NCI-H1417 treated with DMSO at 0.1 percent for 48 hours (cell line): ENCODE measurements at places on chromosomes 11 and 22.

GRCh38 chr22:37741312-37741795, 44.5 kb downstream of the TRIOBP start:
- no peak for DNase-seq

DNA sequence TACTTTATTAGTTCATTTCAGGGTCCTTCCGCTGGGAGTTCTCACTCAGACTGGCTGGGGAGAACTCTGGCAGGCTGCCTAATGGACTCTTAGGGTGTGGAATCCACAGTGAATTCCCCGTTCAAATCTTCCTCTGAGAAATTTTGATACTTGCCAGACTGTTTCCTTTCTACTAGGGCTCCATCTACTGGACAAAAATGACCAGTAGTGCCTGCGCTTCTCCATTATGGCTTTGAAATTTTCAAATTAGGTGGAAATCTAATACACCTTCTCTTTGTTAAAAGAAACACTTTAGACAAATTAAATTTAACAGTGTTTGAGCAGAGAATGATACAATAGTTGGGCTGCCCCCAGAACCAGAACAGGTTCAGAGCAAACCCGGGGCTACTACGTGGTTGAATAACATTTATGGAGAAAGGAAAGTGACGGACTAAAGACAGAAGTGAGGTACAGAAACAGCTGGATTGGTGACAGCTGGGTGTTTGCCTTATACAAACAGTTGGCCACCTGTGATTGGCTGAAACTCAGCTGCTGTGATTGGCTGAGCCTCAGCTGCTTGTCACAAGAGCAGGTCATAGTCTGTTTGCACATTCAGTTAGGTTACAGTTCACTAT, 52.9 kb upstream of the FDX1 start:
- peak; percentile 59 for DNase-seq

DNA sequence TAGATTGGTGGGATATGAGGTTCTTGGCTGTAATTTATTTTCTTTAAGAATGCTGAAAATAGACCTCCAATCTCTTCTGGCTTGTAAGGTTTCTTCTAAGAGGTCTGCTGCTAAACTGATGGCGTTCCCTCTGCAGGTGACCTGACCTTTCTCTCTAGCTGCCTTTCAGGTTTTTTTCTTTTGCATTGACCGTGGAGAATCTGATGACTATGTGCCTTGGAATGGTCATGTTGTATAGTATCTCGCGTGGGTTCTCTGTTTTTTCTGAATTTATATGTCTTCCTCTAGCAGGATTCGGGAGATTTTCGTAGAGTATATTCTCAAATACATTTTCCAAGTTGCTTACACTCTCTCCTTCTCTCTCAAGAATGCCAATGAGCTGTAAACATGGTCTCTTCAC, 122.2 kb downstream of the DDX10 start:
- DNase-seq: no peak

DNA sequence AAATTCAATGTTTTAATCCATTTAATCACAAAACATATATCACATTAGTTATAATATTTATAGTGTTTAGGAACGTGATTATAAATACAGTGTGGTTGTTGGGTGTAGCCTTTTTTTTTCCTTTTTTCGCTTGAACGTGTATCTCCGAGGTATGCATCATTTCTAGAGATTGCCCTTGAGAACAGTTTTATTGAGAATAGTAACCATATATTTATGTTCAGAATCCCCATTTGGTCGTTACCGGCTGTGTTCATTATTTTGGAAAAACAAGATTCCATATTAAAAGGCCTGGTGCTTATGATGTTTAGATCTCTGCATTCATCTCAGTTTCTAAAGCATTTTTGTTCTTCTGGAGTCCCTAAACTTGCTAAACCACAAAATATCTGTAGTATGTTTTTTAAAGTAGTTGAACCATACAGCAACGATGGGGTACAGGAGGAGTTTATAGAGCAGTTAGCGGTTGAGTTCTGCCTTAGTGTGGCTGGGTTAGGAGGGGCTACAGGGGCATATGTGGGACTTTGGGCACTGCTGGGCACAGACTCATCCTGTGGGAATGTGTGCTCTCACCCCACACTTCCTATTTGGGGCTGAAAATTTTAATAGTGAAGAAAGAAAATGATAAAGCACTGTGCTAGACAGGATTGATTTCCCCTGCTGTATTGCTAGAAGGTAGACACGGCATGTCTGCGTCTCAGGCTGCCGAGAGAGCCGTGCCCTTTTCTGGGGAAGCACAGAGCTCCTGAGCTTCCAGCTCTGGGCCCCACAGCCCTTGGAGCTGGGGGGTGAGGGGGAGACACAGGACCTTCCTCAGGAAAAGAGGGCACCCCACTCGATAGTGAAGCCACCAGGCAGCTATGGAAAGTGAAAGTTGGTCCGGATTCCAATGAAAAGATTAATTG, 81.5 kb upstream of the PPARA start:
- no peak for DNase-seq

- no peak for DNase-seq
Observed at GRCh38 chr11:44753961-44754645, 27.3 kb downstream of the TSPAN18 start.

- no peak for DNase-seq
Observed at GRCh38 chr11:45341372-45341771, 55.2 kb upstream of the SYT13 start.

- no peak for DNase-seq
Observed at GRCh38 chr11:47373876-47374719, 4.2 kb downstream of the SPI1 start.

- DNase-seq: no peak
Observed at GRCh38 chr11:120688163-120688562, 176.6 kb downstream of the GRIK4 start.

DNA sequence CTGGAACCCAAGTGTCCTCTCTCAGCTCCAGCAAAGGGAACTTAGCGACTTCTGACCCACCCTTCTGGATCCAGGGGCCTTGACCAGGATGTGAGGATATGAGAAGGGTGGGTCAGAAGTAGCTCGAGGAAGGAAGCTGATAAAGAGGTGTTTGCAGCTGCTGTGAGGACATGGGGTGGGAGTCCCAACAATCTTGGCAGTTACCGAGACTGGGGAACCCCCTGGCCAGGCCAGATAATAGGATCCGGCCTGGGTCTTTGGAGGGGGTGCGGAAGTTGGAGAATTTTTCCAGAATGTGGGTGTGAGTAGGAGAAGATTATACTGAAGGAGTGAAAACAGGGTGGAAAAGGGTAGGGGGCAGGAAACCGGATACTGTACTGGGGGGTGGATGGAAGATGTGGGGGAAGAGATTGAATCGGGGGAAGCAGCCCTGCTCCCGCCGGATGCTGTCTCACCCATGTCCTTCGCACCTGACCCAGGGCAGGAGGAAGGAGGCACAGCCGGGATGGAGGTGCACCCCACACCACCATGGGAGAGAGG, 2.8 kb upstream of the MCAM start:
- DNase-seq: no peak

GRCh38 chr11:46529095-46529905, 64.5 kb downstream of the AMBRA1 start:
- DNase-seq: no peak

DNA sequence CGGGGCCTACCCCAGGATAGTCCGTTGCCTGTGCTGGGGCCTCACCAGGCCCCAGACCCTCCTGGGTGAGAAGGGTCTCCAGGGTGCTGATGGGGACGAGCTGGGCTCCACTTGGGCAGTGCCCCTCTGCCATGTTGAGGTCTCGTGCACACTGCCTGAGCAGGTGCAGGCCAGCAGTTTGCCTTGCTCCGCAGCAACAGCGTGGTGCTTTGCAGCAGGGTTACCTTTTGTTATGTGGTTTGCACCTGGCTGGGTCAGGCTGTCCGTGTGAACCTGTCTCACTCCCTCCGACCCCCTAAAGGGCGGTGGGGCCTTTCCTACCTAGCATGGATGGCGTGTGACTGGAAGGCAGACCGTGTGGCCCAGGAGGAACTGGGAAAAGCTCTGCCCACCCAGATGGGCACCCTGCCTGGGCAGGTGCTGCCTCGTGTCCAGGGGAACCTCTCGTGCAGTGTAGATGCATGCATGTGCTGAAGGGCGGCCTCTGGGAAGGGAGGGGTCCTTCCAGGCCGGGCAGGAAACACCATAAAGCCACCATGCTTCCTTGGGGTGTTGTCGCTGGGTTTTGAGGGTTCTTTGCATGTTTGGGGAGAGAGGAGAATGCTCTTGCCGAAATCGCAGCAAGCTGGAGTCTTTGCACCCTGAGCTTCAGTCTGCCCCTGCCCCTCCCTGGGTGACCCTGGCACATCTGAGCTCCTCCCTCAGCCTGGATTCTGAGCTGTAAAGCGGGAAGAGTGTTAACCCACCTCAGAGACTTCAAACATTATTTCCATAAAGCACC, 75.4 kb upstream of the PPARA start:
- DNase-seq: no peak

- DNase-seq: no peak
Observed at GRCh38 chr11:1199241-1199750, 23.6 kb upstream of the MUC5B start.

DNA sequence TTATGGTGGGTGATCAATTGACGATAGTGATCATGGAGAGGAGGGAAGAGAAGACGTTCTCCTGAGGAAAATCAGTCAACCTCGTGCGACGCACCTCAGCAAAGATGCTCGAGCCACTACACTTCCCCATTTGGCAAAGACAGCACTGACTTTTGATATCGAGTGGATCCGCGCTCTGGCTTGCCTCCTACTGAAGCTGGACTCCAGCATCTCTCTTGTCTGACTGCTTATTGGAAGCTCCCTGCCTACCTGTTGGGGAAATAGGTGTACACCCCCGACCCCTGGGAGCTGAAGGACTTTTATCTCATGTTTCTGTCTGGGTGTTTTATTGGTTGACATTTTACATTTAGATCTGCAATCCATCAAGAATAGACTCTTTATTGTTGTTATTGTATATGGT, 476.8 kb upstream of the B3GAT1 start:
- DNase-seq: no peak

DNA sequence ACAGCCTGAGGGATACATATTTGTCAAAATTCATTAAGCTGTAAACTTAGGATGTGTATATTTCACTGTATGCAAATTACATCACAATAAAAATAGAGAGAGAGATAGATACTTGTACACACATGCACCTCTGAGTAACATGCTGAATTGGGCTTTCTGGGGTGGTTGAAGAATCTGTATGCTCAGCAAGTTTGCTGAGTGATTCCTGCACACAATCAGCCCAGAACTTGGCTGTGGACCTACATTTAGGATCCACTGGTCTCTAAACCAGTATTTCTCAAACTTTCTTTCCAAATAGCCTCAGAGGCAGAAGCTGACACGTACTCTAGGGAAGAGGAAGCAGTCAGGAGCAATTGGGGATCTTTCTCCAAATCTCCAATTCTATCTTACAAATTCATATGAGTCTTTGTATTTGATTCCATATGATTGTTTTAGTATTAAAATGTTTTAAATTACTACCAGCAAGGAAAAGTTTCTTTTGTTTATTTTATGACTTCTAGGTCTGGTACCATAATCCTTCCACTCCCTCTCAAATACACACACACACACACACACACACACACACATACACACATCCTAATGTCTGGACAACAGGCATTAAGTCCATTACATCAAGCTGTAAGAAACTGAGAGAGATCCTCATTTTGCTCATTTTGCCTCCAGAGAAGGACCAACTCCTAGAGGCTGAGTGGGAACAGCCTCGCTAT, 20.0 kb downstream of the SYT13 start:
- DNase-seq: no peak

DNA sequence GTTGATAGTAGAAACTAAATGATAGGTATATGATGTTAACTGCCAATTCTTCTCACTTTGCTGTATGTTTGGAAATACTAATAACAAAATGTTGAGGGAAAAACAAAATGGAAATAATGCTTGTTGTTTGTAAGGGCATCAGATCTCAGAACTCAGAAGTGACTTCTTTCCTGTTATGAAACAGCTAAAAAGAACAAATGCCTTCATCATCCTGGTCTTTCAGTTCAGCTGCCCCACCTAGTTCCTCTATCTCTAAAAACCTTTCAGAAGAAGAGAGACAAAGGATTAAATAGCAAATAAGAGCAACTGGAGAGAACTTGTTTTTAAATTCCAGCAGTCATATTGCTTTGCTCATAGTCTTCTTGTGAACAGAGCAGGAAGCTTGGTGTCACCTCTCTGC, 345.3 kb upstream of the NCAM1 start:
- DNase-seq: no peak

DNA sequence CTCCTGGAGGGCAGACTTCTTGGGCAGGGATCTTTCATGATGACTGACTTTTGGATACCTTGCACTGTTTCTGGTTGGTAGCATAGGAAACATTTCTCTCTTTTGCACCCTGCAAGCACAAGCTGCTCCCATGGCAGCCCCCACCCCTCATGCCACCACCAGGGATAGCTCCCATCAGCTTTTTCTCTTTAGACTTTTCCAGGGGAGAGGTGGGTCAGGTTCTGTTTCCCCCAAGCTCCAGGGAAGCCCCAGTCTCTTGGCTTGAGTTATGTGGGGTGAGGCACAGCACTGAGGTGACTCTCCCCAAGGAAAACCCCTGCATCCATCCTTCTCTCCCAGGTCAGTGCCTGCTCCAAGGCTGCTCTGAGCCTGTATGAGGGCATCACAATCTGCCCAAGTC, 22.5 kb downstream of the LRRC32 start:
- no peak for DNase-seq

DNA sequence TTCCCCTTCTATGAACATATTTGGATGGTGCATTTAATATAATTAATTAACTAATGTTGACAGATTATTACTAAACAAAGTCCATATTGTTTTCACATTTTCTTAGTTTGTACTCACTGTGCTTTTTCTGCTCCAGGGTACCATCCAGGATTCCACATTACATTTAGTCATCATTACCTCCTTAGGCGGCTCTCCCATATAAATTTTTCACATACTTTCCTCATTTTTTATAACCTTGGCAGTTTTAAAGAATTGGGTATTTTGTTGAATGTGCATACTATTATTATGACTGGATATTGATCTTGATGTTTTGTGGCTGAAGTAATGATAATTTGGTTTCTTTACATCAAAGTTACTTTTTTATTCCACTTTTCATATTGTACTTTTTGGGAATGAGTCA, 755.6 kb upstream of the ANO3 start:
- no peak for DNase-seq

DNA sequence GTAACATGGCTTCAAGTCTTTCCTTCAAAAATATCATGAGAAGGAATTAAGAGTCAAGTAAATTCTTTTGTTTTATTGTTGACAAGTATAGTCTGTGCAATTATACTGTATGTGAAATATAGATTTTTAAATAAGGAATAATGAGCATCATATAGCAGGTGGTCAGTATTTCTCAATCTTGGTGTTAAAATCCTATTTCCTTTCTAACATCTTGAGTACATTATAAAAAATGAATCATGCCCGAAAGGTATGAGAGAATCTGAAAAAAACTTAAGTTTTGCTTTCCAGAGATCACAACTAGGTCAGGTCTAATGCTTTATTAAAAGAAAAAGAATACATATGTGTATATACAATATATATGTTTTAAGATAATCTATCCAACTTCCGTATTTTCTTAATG, 53.1 kb downstream of the KIF18A start:
- no peak for DNase-seq
